Stimulated activated naive CD8-positive, alpha-beta T cell treated with anti-CD3 and anti-CD28 coated beads, Interleukin-15, Interleukin-2, amounts not matched to agents 100 U/mL and 50 U/mL, for 24 hours (primary cell): ENCODE measurements at places on chromosomes 1 and 21.

- no peak for DNase-seq
These were observed 9.9 kb upstream of the CCT8 start for GRCh38 chr21:29083306-29083705.

DNA sequence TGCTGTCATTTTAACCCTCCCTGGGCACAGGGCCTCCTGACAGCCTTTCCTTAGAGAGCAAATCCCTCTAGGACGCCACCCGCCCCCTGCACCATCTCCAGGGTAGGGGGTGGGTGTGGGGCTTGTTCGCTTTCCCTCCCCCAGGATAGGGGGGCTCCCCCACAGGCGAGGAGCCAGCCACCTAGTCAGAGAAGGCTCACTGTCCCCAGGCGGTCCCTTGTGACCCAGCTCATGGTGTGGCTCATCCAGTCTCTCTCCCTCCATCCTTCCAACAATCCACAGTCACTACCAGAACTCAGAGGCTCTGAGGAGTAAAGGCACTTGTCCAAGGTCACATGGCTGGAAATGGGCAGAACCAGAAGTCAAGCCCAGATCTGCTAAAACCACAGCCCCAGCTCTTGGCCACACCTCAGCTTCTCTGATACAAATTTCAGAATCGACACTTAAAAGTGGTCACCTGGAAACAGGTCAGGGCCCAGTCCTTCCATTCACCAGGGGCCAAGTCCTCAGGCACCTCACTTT lies 89.8 kb downstream of the MRPL37 start:
- no peak for DNase-seq

- no peak for DNase-seq
These were observed 154.9 kb downstream of the ST6GALNAC3 start for GRCh38 chr1:76229279-76230005.

DNA sequence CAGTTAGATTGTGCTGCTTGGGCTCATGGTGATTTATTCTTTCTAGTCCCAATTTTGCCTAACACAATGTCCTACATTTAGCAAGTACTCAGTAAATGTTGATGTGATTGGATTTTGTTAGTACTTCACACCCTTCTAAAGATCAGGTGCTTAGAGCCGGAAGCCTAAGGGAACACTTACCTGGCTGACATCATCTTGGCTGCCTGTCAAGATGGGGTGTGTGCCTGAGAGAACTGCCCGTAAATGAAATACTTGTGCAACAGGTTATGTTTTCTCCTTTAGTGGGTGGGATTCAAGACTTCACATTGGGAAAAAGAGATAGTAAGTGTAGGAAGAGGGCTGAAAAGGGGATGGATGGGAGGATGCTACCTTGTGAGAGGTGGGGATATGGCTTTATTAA lies 75.5 kb upstream of the MACF1 start:
- no peak for DNase-seq
